Natural killer cell (primary cell): ENCODE measurements at places on chromosomes 12 and 14. TPM values are rescaled to one million over a fixed set of nuclear protein-coding genes. Genes with fewer than 3 reads are reported as not detected.

The KRT78 gene
- not detected for total RNA-seq

DNA sequence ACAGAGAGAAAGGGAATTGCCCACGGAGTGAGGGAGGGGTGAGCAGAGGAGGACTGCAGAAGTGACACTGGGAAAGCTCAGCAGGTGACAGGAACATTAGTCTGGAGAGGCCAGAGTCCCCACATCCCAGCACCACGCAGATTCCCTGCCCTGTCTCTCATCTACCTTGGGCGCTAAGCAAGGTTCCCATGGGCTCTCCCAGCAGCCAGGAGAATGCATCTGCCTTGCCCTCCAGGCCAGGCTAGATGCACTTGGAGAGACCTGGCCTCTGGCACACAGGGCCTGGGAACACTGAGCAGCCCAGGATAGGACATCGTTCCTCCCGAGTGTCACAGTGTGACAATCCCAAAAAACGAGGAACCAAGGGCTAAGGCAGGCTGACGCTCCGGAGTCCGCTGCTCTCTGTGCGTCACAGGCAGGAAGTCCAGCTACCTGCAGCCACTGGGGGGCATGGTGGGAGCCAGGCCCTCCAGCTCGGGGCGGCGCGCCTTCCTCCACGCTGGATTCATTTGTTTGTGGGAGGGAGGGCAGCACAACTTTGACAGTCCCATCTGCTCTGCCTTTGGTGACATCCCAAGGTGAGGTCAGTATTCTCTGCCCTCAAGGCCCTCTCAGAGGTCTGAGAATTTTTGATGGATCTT, 5.4 kb upstream of the NGB start:
- no peaks in the 10 kb centered on the region for H3K4me1 ChIP-seq
- H3K27me3 ChIP-seq: no peaks in the 10 kb centered on the region
- H3K27ac ChIP-seq: no peak overlapping the region

DNA sequence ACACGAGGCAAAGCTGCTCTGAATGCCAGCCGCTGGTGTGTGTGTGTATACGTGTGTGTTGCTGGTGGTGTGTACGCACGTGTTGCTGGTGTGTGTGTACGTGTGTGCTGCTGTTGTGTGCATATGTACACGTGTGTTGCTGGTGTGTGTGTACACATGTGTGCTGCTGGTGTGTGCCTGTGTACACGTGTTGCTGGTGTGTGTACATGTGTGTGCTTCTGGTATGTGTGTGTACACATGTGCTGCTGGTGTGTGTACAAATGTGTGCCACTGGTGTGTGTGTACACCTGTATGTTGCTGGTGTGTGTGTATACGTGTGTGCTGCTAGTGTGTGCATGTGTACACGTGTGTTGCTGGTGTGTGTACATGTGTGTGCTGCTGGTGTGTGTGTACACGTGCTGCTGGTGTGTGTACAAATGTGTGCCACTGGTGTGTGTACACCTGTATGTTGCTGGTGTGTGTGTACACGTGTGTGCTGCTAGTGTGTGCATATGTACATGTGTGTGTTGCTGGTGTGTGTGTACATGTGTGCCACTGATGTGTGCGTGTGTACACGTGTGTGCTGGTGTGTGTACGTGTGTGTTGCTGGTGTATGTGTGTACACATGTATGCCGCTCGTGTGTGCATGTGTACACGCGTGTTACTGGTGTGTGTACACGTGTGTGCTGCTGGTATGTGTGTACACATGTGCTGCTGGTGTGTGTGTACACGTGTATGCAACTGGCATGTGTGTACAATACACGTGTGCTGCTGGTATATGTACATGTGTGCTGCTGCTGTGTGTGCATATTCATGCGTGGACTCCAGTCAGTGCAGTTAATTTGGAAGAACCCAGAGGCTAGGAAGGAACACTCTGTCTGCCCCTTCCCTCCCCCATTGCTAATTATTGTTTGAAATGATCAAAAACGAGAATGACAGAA, 47.2 kb downstream of the CACNA2D4 start:
- H3K4me1 ChIP-seq: no peaks in the 10 kb centered on the region
- no peak overlapping the region for H3K27ac ChIP-seq
- no peaks in the 10 kb centered on the region for H3K27me3 ChIP-seq
- no peak overlapping the region for H3K4me3 ChIP-seq

The ITGB7 gene
- total RNA-seq: 329 TPM

- no peak for DNase-seq
- H3K36me3 ChIP-seq: no peaks in the 10 kb centered on the region
- H3K27ac ChIP-seq: no peak overlapping the region
- H3K27me3 ChIP-seq: no peaks in the 10 kb centered on the region
These were observed 335.7 kb downstream of the BMP4 start for GRCh38 chr14:53620890-53621289.

The NEUROD4 gene
- not detected for total RNA-seq

GRCh38 chr12:52915637-52916036, 10.8 kb upstream of the KRT8 start:
- H3K4me3 ChIP-seq: no peak overlapping the region
- no peaks in the 10 kb centered on the region for H3K4me1 ChIP-seq
- DNase-seq: no peak
- H3K27me3 ChIP-seq: no peaks in the 10 kb centered on the region

The HOXC11 gene
- total RNA-seq: not detected
